ENCODE measurements at places on chromosomes 2 and 18. TPM values are rescaled to one million over a fixed set of nuclear protein-coding genes. Genes with fewer than 3 reads are reported as not detected.

DNA sequence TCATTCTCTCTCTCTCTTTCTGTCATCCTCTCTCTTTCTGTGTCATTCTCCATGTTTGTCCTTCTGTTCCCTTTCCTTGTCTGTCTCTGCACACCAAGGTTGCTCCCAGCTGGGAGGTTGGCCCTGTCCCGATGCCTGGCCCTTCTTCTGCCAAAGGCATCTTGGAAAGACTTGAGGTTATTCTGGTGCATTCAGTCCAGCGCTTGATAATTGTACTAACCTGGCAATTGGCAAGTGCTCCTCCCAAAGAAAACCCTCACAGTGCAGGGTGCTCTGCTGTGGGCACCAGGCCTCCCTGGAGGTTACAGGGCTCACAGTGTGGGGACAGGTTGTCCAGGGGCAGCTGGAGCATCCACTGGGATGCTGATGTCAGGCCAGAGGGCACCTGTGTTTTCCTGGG lies 95.4 kb downstream of the GLI2 start:
- no peak for DNase-seq

CYB5A gene
- 78.1 TPM for total RNA-seq

ACADL gene
- total RNA-seq: 0.05 TPM

DNA sequence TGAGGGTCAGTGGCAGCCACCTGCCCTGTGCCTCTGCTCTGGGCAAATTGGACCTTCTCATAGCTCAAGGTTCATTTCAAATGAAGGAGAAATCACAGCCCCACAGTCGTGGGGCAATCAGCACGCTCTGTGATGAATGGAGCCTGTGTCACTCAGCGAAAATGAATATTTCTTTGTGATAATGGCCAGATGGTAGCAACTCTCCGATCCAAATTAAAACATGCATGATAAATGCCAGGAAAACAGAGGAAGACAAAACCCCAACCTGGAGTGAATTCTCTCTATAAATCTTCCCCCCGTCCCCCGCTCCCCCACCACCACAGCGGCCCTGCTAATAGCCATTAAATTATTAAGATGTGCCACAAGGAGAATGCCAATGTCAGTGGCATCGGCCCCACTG lies 258.4 kb downstream of the CELF4 start:
- no peak for DNase-seq

DNA sequence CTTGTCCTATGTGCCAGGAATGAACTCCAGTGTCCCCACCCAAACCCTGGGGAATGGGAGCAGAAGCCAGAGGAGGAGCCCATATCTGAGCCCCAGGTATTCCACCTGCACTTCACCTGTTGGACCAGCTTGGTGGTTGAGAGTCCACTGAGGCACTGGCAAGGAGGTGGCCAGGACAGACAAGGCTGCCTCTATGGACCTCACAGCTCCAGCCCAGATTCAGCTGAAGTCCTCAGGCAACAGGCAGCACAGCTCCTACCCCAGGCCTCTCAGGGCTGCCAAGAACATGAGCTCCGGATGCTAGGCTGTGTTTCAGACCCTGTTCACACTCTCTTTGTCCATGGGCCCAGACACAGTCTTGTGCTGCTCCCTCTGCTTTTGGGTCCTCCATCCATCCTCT lies 2.9 kb upstream of the IL1F10 start:
- no peak for DNase-seq

- DNase-seq: no peak
Measured at GRCh38 chr2:19569300-19569791, 210.9 kb upstream of the OSR1 start.

- DNase-seq: no peak
Measured at GRCh38 chr2:8329660-8330622, 351.9 kb upstream of the ID2 start.

GRCh38 chr18:48674758-48675351 lies 136.0 kb downstream of the CTIF start:
- DNase-seq: no peak

- DNase-seq: no peak
Measured at GRCh38 chr2:12587729-12588522, 128.8 kb upstream of the TRIB2 start.

CYP27A1 gene
- total RNA-seq: 15.8 TPM

DNA sequence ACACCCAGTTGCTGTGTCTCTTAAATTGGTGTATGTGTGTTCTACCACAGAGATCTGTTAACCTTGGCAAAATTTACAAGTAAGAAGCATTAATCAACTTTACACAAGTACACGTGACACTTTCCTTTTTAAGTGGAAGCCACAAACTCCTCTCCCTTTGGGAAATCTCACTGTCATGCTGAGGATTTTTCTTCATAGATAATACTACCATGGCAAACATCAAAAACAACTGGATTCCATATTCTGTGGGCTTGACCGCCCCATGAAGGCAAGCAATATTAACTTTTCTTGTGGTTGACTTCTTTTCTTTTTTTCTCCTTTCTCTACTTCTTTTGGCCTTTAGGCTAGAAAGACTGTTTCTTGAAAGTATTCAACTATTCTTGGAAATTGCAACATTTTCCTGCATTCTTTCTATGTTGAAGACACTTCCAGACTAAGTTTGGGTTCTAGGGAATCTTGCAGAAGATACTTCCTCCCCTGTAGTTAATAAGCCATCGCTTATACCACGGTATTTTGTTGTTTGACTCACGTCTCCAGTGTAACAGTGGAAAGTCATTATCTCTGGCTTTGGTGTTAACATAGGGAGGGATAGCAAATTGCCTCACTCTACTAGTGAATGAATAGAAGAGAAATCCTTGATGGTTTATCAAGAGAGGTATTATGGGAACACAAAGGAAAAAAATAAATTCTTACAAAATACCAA lies 79.5 kb downstream of the SLC8A1 start:
- DNase-seq: no peak

GRCh38 chr2:39385172-39385571 lies 51.9 kb downstream of the MAP4K3 start:
- no peak for DNase-seq

GAREM1 gene
- 0.82 TPM for total RNA-seq

DNA sequence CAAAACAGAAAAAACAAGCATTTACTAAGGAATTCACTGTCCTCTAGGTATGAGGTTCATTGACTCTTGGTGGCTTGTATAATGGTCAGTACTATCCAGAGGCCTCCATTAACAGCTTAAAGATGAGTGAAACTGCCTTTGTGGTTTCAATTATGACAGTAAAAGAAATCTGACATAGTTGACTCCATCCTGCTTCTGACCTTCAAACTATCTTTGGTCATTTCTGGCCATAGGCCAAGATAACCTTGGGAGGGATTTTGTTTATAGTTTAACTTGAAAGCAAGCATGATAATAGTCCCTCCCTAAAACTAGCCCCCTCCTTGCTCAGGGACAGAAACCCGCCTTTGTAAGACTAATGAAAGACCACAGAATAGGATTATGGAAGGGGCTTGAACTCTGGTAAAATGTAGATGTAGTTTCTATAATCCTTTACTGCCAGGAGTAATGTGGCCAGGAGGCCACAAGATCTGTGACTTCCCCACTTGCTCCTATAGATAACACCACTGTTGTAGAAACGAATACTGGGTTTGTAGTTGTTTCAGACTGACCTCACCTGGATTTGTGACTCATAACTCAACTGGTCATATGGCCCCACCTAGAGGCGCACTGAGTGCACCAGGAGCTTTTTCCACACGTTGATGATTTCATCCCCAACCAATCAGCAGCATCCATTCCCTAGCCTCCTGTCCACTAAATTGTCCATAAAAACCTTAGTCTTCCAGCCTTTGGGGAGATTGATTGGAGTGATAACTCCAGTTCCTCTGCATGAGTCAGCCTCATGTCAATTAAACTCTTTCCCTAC lies 8.6 kb upstream of the PLEKHM3 start:
- DNase-seq: peak; percentile 25

DNA sequence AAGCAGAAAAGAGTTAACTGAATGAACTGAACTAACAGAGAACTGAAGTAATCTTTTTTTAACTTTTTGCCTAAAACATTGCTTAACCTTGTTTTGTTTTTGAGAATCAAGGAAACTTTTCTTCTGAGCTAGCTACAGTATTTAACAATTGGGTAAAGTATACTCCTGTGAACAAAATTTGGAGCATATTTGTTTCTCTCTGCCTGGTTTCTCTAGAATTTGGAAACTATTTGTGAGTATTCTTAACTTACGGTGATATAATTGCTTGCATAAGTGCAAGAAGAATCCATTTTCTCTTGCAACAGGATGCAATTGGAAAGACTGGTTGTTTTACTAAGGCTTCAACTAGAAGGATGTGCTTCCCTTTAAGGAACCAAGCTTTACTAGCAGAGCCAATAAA lies 65.9 kb upstream of the FAM98A start:
- no peak for DNase-seq

DNA sequence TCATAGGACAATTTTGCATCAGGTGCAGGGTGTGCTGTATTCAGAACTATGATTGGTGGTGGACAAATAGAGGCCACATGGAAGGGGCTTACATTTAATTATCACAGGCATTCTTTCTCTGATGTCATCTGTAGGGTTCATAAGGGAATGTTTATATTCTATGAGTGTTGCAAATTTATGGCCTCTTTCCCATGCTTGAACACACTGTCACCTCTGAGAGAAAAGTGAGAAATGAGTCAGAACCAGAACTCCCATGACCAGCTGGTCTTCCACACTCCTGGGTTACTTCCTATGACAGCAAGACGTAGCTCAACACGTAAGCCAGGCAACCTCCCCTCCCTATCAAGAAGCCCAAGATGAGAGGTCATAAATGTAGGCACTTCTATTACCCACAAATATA lies 310.8 kb downstream of the PIEZO2 start:
- no peak for DNase-seq

TUBB8B gene
- not detected for total RNA-seq

FAHD2B gene
- 3.6 TPM for total RNA-seq

DNA sequence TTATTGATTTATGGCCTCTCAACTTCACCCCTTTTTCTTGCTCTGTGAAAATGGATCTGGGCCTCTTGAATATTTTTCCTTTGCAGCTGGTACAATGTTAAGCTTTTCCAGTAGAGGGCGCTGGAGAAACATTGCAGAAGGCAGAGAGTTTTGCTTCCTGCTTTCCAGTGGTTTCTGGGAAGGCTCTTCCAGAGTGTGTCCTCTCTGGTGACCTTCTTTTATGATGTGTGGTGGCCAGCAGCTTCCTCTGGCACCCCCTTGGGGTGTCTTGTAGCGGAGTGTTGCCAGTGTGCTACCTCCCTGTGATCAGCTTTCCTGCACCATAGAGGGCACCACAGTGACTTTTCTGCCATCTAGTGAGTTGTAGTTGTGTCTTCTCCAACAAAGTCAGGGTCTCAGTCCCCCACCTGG lies 25.4 kb upstream of the MGAT5 start:
- DNase-seq: no peak

NETO1 gene
- 2.0 TPM for total RNA-seq

DNA sequence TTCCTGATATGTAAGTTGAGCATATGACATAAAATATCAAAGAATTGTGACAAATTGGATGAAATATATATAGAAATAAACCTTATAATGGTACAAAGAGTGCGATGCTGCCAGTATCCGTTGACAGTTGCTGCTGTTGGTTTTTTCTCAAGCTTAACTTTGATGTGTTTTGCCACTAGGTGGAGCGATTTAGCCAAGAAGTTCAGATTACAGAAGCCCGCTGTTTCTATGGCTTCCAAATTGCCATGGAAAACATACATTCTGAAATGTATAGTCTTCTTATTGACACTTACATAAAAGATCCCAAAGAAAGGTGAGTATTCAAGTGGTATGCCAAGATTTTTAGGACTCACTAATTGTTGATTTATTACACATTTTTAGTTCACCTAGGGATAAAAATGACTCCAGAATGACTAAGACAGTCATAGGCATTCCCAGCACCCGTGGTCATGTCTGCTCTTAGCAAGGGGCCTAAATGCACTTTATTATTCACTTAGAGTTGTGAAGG lies 2.1 kb downstream of the RRM2 start:
- peak; percentile 58 for DNase-seq

DNA sequence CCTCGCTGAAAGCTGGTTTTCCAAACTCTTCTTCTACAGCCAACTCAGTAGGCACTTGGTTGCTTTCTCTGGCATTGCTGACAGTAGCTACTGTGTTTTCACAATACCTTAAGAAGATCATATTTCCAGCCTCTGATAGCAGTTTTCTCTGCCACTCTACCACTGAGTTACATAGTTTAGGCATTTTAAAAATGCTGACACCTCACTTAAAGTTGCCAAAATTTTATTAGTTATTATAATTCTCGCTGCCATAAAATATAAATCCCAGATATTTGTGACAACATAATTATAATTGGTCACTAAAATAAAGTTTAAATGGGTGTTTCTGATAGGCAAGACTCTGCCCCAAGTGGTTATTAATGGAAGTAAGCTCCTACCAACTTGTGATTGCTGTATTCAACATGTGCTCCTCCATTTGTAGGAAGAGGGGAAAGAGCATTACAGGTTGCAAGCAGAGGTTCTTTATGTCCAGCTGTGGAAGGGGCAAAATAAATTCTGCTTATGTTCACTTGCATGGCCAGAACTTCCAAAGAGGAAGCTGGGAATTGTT lies 1202.8 kb downstream of the CNTNAP5 start:
- no peak for DNase-seq

- DNase-seq: no peak
Measured at GRCh38 chr2:171287611-171288010, 126.9 kb upstream of the TLK1 start.

DNA sequence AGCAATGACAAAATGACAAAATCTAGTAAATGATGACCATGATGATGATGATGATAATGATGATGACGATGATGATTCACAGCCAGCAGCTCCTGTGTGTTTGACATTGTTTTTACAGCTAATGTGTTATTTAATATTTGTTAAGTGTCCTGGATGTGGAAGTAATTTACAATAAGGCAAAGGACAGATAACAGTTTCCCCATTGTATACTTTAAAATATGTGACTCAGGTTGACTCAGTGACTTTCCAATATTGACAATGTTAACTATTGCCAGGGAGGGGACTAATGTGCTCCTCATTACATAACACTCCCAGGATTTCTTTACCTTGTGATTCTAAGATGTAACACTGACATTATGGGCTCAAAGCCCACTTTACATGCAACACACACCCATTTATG lies 602.2 kb downstream of the FBXO15 start:
- no peak for DNase-seq

CTAGE1 gene
- total RNA-seq: not detected

DNA sequence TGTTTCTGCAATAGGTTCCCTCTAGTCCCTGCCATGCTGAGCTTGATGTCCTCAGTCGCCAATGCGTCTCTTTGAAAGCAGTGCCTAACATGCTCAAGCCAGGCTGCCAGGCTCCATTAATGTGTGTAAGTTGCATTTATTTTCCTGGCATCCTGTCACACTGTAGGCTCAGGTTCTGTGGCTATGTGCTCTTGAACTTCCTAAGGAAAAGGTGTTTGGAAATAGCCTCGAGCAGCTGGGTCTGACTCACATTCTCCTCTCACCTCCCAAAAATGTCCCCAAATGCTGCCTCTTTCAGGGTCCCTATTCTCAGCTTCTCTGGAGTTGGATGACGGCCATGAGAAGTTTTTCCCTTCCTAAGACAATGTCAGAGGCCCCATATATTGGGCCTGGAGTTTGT lies 58.0 kb upstream of the SLC14A2 start:
- no peak for DNase-seq
